RKO (cell line): ENCODE measurements at places on chromosomes 16 and 17.

- DNase-seq, result no peak
Observed at GRCh38 chr17:22202702-22203101, 510.4 kb downstream of the KCNJ18 start.

DNA sequence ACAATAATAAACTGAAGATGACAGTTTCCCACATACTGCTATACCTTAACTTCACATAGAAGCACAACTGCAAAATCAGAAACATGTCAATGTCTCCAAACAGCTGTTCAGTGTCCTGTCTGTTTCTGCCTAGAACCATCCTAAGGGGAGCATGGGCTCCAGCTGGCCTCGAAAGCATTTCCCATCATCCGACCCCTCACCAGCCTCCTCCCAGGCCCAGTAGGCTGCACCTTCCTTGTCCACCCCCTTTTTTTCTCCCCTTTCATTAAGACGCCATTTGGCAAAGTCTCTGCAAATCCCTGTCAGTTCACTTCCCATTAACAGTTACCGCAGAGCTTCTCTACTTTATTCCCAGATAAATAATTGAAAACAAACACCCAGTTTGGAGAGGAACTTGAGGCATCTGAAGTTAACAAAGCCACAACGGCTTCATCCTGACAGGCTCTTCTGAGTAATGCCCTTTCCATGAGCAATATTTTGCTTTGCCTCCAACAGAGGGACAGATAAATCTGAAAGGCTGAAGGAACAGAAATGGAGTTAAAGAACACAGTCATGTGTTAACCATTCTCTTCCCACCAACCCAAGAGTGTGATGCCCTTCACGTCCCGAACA is 65.3 kb downstream of the SLC39A11 start:
- no peak for DNase-seq

- DNase-seq, result no peak
Observed at GRCh38 chr17:36578671-36579070, 13.0 kb upstream of the DHRS11 start.

GRCh38 chr16:591231-591630 is 1.4 kb downstream of the RAB40C start:
- no peak for DNase-seq

DNA sequence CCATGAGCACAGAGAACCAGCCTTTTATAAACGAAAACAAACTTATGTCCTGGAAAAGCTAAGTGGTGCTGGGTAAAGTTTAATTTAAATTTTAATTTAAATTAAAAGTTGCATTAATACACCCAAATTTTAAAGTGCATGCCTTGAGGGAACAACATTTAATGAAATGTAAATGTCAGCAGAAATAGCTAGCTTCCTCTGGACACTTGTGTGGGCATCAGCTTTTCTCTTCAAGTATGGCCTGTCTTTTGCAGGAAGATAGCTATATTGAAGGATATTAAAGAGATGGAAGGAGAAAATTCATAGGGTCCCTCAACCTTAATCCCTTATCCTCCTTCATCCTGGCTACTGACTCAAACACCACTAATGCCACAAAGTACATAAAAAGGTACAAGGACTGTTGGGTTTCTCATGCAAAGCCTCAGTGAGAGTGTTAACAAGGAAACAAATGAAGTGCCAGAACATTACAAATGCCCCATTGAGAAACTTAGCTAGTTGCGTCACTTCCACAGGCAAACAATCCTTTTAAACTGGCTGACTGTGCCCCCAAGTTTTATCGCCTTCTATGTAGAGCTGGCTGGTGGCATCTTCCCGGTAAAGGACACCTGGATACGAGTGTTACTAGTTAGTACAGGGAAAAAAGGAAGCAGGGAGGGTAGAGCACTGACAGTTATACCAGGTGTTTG is 14.1 kb downstream of the PHF12 start:
- DNase-seq, result no peak

DNA sequence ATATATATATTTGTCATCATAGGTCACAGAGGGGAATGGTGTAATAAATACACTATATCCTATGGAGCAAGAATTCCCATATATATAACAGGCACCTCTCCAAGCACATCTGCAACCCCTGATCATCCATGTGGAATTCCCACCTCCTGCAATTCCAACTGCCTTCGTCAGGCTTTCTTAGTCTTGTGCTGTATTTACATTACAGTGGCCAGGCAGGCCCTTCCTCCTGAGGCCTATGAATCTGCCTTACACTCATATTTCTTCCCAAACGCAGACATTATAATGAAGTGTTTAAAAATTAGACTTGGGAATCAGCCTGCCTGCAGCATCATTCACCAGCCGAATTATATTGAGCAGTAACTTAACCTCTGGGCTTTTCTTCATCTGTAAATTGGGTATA is 19.3 kb upstream of the DNAH9 start:
- DNase-seq, result no peak

DNA sequence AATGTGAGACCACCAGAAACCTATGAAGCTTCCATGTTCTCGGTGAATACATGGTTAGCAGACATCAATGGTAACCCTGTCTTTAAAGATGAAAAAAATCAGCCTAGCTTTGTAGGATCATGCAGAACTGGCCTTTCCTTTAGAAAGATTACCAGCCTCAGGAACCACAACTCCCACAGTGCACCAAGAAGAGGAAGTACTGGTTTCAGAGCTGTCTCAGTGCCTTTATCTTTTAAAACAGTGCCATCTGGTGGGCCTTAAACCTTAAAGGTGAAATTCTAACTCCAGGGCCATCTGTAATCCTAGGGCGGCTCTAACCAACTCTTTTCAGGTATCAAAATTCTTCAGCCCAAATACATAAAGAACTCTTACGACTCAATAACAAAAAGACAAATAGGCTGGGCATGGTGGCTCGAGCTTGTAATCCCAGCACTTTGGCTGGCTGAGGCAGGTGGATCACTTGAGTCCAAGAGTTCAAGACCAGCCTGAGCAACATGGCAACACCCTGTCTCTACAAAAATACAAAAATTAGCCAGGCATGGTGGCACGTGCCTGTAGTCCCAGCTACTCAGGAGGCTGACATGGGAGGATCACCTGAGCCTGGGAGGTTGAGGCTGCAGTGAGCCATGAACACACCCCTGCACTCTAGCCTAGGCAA is 5.4 kb downstream of the ATPAF2 start:
- DNase-seq, result peak; percentile 92

GRCh38 chr17:65154770-65155589 is 17.8 kb downstream of the RGS9 start:
- peak; percentile 16 for DNase-seq

DNA sequence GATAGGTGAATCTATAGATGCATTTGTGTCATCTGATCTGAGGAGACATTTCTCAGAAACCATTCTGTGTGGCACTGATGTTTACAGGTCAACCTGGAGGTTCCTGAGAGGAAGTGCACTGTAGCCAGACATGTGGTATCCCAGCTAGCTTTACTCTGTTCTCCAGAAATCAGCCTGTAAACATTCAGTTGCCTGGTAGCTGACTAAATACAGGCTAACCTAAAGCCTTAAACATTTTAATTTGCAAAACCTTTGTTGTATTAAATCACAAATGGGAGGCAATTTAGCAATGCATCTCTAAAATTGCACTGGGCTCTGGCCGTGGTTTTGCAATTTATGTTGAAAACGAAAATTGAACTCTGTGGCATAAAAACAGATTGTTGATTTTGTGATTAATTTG is 207.6 kb downstream of the FTO start:
- no peak for DNase-seq

GRCh38 chr17:58120195-58120822 is 27.9 kb upstream of the OR4D1 start:
- DNase-seq, result peak; percentile 67

- no peak for DNase-seq
Observed at GRCh38 chr16:1277617-1278282, 21.9 kb downstream of the TPSD1 start.

DNA sequence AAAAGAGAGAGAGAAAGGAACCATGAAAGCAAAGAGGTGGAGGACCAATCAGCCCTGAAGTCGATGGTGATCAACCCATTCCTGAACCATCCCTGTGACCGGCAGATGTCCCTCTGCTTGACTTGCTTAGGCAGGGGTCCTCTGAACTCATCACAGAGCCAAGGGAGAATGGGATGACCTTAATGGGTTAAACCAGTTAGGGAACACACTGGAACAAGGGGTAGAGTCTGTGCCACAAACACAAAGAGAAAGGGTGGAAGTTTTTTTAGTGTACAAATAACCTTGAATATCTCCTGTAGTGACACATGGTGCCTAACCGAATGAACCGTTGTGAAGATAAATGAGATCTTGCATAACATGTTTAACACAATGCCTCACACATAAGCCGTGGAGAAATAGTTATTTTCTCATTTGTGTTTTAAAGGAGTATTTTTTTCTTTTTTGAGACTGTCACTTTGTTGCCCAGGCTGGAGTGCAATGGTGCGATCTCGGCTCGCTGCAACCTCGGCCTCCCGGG is 11.2 kb downstream of the NAA60 start:
- no peak for DNase-seq
